ENCODE measurements at places on chromosomes 2 and 18.

DNA sequence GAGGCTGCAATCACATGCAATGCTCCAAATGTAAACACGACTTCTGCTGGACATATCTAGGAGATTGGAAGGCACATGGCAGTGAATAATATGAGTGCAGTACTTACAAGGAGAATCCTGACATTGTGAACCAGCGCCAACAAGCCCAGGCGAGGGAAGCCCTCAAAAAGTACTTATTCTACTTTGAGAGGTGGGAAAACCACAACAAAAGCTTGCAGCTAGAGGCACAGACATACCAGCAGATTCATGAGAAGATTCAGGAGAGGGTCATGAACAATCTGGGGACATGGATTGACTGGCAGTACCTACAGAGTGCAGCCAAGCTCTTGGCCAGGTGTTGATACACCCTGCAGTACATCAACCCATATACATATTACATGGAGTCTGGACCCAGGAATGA is 475.7 kb upstream of the CDH2 start:
- DNase-seq, result no peak

GRCh38 chr2:100359576-100359975 is 37.3 kb upstream of the LONRF2 start:
- DNase-seq, result no peak

DNA sequence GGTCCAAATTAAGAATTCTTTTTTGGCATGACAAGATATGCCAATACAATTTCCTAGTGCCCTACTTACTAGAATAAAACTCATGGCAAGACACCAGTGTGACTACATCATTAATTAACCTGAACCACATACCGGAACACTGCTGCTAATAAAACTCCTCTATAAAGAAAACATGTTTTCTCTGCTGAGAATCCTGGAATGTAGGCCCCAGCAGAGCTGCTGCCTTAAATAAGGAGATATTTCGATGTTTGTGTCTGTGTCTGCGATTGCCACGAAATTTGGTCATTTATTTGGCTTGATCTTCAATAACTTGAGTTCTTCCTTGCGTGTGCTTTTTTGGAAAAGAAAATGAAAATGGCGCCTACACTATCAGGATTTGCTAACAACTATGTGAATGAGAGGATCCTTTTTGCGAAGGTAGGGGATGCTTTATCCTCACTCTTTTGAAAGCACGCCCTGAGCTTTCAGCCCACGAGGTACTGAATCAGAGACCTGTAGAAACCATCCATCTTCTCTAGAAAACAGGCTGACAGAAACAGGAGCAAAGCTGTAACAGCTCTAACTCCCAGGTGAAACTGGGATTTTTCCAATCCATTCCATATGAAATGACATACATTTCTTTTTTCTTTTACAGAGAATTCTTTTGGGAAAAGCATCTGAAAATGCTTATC is 27.0 kb downstream of the KLF7 start:
- DNase-seq, result no peak

DNA sequence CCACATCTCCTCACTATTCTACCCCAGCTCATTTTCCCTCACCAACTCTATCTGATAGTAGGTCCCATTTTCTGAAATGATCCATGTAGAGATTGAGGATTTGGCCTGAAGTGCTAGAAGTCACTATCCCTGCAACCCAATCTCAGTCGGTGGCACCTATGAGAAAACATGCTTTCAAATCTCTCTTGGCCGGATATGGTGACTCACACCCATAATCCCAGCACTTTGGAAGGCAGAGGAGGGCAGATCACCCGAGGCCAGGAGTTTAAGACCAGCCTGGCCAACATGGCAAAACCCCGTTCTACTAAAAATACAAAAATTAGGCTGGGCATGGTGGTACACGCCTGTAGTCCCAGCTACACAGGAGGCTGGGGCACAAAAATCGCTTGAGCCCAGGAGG is 19.1 kb upstream of the MARCHF4 start:
- DNase-seq, result no peak

DNA sequence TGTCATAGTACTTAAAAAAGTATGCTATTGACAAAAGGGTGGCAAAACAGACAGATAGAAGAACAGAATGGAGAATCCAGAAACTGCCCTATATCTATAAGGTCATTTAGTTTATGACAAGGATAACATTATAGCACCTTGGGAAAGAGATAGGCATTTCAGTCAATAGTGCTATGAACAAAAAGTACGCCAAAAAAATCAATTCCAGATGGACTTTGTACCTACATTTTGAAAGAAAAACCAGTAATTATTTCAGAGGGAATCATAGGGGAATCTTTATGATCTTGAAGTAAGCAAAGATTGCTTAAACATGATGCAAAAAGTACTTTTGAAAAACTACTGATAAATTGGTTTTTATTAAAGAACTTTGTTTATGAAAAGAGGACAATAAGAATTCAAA is 59.9 kb upstream of the SETBP1 start:
- no peak for DNase-seq

DNA sequence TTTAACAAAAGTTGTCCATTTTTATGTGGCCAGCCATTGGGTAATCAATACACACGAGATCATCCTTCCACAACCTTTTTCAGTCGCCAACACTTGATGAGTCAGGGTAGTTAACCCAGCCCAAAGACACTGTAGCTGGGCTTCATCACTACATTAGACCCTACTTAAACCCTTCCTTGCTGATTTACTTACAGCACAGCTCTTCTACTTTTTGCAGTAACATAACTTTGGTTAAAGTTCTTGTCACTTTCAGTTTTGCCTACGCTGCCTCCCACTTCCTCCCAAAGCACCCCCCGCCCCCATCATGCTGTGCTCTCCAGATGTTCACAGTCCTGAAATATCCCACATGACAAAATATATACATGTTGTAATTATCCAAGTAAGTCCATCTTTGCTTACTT is 103.6 kb downstream of the CDK15 start:
- no peak for DNase-seq

DNA sequence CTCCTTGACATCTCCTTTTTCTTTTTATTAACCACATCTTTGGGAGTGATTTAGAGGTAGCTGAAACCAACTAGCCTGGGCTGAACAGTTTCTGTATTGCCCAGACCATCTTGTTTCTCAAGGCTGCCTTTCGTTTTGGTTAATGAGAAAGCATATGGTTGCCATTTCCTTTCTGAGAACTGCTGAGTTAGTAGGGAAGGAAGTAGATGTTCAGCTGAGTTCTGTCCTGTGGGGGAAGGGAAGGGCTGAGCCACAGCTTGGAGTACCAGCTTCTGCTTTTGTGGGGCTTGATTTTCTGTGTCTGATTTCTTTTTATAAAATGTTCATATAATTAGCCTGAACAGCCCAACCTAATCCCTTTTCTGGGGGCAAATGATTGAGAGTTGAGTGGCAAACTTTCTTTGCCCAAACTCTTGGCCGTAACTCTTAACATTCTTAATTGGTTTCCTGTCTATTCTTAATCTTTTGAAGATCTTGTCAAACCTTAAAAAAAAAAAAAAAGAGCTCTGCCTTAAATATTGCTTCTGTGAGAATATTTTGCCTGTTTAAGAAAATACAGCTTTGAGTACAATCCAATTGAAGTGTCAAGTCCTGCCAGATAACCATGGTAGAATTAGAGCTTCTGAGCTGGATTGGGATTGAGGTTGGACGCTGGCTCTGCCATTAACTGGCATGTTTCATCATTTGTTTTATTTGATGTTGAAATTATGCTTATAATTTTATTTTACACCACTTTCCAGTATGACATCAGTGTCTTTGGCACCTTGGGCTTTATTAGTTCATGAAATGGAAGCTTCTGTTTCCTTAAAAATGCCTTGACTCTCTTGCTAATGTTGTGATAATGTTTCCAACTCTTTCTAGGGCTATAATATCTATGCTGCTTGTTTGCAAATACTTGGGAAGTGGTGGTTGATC is 1.9 kb upstream of the NABP1 start:
- peak; percentile 33 for DNase-seq

DNA sequence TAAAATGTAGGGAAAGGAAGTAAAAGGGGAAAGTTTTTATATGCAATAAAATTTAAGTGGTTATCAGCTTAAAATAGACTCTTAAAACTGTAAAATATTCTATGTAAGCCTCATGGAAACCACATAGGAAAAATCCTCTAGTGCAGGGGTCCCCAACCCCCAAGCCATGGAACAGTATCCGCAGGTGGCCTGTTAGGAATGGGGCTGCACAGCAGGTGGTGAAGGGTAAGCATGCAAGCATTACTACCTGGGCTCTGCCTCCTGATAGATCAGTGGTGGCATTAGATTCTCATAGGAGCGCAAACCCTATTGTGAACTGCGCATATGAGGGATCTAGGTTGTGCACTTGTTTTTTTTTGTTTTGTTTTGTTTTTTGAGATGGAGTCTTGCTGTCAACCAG is 1409.3 kb upstream of the CDH2 start:
- DNase-seq, result no peak

GRCh38 chr2:16094811-16095210 is 154.5 kb downstream of the MYCN start:
- no peak for DNase-seq

DNA sequence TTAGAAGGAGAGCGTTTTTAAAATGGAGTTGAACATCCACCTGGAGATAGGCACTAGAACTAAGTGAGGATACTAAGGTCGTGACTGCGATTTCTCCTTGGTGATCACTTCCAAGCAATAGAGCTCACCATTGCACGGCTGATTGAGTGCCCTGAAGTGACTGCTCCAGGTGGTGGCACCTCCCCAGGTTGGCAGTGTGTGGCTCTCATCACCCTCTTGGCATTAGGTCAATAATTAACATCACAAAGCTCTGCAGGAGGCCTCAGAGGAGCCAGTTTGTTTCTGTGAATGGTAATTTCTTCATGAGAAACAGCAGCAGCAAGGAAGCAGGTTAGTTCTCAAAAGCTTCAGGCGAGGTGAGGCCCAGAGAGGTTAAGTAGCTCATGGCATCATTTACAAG is 259.6 kb downstream of the CLIP4 start:
- DNase-seq, result no peak
